ENCODE measurements at places on chromosomes 5 and 9. TPM values are rescaled to one million over a fixed set of nuclear protein-coding genes. Genes with fewer than 3 reads are reported as not detected.
A peak's percentile ranks its signal among the peaks of the same experiment; 100 is the strongest.

SIT1 gene
- total RNA-seq = 0.09 TPM

- no peaks in the 10 kb centered on the region for H3K4me1 ChIP-seq
- no peaks in the 10 kb centered on the region for H3K36me3 ChIP-seq
- H3K27me3 ChIP-seq = no peaks in the 10 kb centered on the region
- DNase-seq = no peak
- no peak overlapping the region for H3K27ac ChIP-seq
- no peak overlapping the region for H3K4me3 ChIP-seq
Observed at GRCh38 chr5:107919969-107920368, 249.2 kb upstream of the EFNA5 start.

- no peaks in the 10 kb centered on the region for H3K27me3 ChIP-seq
- no peaks in the 10 kb centered on the region for H3K4me1 ChIP-seq
- no peak overlapping the region for H3K27ac ChIP-seq
- H3K36me3 ChIP-seq = no peaks in the 10 kb centered on the region
- H3K4me3 ChIP-seq = no peak overlapping the region
Observed at GRCh38 chr9:78663369-78663768, 366.4 kb downstream of the PSAT1 start.

- H3K4me1 ChIP-seq = peaks cover 14% of the 10 kb centered on the region
- H3K4me3 ChIP-seq = no peak overlapping the region
- no peak overlapping the region for H3K27ac ChIP-seq
- H3K36me3 ChIP-seq = no peaks in the 10 kb centered on the region
- peak; percentile 42 for DNase-seq
- no peaks in the 10 kb centered on the region for H3K27me3 ChIP-seq
Observed at GRCh38 chr9:131960851-131961495, 118.7 kb downstream of the MED27 start.

DNA sequence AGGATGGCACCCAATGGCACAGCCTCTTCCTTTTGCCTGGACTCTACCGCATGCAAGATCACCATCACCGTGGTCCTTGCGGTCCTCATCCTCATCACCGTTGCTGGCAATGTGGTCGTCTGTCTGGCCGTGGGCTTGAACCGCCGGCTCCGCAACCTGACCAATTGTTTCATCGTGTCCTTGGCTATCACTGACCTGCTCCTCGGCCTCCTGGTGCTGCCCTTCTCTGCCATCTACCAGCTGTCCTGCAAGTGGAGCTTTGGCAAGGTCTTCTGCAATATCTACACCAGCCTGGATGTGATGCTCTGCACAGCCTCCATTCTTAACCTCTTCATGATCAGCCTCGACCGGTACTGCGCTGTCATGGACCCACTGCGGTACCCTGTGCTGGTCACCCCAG is 25.4 kb downstream of the HRH2 start:
- H3K36me3 ChIP-seq = no peaks in the 10 kb centered on the region
- DNase-seq = no peak
- peaks cover 22% of the 10 kb centered on the region for H3K27me3 ChIP-seq

GRCh38 chr9:114518599-114519022 is 13.3 kb upstream of the WHRN start:
- DNase-seq = peak; percentile 39
- H3K4me3 ChIP-seq = no peak overlapping the region
- no peaks in the 10 kb centered on the region for H3K36me3 ChIP-seq

GRCh38 chr5:73529081-73529480 is 30.8 kb downstream of the BTF3 start:
- no peak for DNase-seq
- H3K36me3 ChIP-seq = no peaks in the 10 kb centered on the region
- no peak overlapping the region for H3K27ac ChIP-seq
- no peaks in the 10 kb centered on the region for H3K4me1 ChIP-seq
- no peak overlapping the region for H3K4me3 ChIP-seq

All from muscle of leg (tissue), 16 donors.